ENCODE measurements at places on chromosomes 7 and 10. TPM values are rescaled to one million over a fixed set of nuclear protein-coding genes. Genes with fewer than 3 reads are reported as not detected.

GRCh38 chr10:50392966-50393718, 141.8 kb upstream of the ASAH2 start:
- no peak for DNase-seq

GRCh38 chr7:132402751-132403245, 173.5 kb downstream of the PLXNA4 start:
- peak; percentile 53 for DNase-seq

GRCh38 chr7:132255898-132256297, 320.4 kb downstream of the PLXNA4 start:
- DNase-seq = no peak

DNA sequence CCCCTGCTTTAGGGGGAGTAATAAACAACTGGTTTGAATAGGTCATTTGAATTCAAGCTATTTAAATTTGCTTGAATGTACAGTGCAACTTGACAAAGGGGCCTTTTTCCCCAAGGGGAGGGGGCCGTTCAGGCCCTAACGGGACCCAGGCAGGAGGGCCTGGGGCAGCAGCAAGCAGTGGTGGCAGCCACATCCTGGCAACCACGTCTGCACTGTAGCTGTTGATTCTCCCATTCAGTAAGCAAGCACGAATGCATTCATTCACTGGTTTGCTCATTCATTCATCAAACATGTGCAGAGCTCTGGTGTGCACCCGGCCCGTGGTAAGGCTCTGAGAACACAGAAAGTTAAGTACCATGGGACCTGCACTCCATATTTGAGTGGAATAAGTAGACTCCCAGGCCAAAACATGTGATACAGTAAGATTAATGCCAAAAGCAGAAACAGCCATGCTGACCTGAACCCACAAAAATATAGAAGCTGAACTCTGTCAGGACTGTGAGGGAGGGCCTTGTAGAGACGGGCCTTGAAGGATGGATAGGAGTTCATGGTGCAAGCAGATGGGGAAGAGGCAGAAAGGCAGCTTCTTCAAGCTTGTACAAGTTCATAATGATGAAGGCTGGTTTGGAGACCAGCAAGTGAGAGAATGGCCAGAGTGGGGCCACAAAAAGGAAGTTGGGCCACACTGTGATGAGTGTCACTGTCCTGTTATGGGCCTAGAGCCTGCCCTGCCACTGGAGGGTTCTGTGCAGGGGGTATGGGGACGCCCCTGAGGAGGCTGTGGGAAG, 29.3 kb upstream of the C10orf53 start:
- no peak for DNase-seq

DNA sequence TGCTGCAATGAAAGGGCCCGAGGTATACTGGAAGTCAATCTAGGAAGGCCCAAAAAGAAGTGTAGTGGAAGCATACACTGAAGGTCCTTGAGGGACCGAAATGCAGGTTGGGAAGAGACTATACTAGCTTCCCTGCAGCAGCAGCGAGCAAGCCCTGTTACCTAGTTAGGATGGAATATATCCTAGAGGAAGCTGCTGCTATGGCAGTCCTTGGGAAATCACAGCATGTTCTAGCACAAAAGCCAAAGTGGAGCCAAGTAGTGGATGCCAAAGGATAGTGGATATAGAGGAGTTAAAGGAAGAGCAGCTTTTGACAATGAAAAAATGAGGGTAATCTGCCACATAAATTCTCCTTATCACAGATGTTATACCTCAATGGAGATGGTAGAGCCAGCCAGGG, 123.8 kb upstream of the STARD3NL start:
- no peak for DNase-seq

- DNase-seq = no peak
Observed at GRCh38 chr7:120334475-120334874, 61.5 kb downstream of the KCND2 start.

DNA sequence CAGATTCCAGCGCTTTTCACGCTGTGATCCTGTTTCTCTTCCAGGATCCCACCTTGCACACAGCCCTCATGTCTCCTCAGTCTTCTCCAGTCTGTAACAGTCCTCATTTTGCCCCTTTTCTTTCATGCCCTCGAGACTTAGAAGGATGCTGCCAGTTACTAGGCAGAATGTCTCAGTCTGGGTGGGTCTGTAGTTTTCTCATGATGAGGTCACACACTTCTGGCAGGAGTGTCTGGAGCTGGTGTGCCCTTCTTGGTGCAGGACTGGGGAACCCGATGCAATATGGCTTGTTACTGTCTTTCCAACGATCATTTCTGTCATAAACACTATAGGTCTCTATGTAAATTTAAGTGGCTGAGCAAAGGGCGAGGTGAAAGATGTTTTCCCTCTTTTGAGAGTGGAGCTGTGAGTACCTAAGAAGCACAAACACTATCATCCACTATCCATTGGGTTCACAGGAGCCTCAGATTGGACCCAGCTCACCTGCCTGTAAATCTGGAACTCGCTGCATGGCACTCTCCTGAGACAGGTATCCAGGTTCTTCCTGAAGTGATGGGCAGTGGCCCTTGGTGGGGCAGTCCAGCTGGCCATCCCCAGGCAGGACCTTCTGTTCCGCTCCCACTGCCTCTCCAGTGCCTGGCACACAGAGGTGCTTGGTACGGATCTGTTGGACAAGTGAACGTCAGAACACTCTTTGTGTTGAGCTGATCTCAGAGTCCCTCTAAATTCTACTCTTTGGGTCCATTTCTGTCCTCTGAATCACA, 64.3 kb upstream of the ZNF32 start:
- no peak for DNase-seq

- DNase-seq = no peak
Observed at GRCh38 chr10:58023341-58024073, 244.2 kb downstream of the IPMK start.

GRCh38 chr10:80409121-80409520, 770 bp downstream of the PRXL2A start:
- no peak for DNase-seq

DNA sequence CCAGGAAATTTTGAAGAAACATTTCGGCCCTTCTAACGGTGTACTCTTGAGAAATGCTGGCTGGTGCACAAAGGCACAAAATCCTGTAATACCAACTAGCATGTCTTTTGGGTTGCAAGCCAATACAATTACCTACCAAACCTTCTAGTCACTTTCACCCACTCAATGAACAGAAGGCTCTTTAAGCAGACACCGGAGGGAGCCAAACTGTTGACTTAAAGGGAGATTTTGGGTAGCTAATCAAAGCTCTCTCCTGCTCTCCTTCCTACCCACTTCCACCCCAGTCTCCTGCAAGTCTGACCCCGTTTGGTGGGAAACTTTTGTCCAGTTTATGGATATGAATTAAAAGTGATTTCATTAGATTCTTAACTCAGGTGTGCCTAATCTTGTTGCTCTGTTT, 24.0 kb downstream of the GRM3 start:
- DNase-seq = no peak

DNA sequence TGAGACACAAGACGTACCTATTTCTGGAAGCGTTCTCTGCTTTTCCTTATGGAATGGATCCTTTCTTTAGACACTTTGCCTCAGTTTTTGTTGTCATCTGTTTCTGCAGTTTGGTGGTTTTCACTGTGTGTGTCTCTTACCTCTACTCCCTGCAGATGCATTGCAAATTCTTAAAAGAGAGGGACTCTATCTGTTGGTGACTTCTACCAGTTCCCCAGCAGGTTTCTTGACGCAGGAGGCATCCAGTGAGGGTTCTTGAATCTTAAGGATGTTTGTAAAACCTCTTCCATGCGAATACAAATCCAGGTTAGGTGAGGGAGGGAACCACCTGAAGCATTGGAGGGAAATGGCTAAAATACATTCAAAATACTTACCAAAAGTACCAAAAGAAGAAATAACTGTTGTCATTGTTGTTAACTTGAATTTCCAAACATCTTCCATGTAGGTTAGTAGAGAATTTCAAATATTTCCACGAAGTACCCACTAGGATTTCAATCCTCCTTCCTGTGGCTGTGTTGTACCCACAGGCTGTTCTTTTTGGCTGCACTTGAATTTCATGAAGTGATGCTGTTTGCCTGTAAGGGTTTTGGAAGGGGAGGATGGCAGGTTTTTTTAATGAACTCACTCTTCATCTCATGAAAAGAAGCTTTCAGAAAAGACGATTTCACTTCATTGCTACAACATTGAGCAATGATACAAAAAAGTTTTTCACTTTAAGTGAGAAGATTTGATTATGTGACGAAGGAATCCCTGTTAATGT, 32.2 kb downstream of the PLXDC2 start:
- no peak for DNase-seq

The SPDYE8 gene
- total RNA-seq = not detected

The ADGRA1 gene
- not detected for total RNA-seq

The VAX1 gene
- total RNA-seq = not detected
